Cardiac muscle cell (in vitro differentiated cells and primary cell): ENCODE measurements at places on chromosomes 11 and 22.

DNA sequence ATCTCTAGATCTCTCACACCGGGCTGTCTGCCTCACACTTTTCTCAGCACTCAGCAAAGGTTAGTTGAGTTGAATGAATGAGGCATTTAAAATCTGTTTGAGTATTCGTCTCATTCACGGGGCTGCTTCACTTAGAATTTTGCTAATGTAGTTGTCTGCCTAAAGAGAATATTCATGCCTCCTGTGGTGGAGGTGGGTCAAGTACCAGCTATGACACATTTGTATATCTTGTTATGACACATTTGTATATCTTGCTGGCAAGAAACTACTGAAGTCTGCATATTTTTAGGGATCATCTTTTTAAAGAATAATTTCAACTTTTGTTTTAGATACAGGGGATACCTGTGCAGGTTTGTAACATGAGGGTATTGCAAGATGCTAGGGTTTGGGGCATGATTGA is 43.1 kb downstream of the LDLRAD3 start:
- DNase-seq, result no peak

DNA sequence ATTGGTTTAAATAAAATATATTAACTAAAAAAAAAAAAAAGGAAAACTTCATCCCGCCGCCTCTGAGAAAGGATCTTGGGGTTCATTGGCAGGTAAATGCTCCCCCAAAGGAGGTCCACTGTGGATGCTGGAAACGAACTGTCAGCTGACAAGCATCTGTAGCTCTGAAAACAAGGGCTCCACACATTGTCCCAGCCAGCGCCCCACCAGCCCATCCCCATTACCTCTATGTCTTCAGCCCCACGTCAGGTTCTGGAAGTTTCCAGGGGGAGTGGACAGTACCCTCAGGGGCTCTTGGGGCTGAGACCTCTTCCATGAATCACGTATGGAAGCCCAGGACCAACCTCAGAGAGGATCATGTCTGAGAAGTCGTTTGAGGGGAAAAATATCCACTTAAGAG is 66.4 kb upstream of the WNT7B start:
- no peak for DNase-seq

GRCh38 chr11:70882716-70883085 is 369.7 kb downstream of the SHANK2 start:
- DNase-seq, result no peak

DNA sequence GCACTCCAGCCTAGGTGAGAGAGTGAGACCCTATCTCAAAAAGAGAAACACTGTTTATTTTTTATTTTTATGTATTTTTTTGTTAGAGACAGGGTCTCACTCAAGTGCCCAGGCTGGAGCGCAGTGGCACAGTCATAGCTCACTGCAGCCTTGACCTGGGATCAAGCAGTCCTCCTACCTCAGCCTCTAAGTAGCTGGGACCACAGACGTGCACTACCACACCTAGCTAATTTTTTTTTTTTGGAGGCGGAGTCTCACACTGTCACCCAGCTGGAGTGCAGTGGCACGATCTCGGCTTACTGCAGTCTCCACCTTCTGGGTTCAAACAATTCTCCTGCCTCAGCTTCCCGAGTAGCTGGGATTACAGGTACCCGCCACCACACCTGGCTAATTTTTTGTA is 6.4 kb downstream of the RBX1 start:
- DNase-seq, result no peak

DNA sequence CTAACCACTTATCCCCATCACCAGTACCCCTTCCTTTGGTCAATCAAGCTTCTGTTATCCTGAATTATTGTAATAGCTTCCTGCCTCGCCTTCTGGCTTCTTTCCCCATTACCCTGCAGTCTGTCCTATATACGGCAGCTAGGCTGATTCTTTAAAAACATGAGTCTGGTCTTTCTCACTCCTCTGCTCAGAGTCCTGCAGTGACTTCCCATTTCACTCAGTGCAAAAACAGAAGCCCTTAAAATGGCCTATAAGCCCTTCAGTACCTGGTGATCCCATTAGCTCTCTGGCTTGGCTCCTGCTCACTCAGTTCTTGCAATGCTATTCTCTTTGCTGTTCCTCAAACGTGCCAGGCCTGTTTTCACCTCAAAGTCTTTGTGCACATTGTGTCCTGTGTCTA is 58.4 kb downstream of the JRKL start:
- DNase-seq, result peak; percentile 53

- no peak for DNase-seq
Measured at GRCh38 chr22:43570531-43571165, 158.8 kb downstream of the MPPED1 start.

DNA sequence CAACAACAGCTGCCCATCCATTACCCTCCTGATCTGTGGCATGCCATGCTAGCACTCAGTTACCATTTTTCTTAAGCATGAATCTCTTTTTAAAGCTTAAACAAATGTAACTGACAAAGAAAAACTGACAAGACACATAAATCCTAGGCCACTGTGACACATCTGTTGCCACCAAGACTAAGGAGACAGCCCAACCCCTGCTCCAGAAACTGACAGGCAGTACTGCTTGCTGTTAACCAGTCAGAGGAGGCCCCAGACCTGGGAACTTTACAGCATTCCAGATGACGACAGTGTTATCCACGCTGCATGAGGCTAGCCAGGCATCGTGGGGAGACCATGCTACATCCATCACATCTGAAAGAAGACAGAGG is 33.8 kb downstream of the HIRA start:
- DNase-seq, result no peak

GRCh38 chr11:17572359-17572690 is 25.3 kb downstream of the OTOG start:
- DNase-seq, result no peak

DNA sequence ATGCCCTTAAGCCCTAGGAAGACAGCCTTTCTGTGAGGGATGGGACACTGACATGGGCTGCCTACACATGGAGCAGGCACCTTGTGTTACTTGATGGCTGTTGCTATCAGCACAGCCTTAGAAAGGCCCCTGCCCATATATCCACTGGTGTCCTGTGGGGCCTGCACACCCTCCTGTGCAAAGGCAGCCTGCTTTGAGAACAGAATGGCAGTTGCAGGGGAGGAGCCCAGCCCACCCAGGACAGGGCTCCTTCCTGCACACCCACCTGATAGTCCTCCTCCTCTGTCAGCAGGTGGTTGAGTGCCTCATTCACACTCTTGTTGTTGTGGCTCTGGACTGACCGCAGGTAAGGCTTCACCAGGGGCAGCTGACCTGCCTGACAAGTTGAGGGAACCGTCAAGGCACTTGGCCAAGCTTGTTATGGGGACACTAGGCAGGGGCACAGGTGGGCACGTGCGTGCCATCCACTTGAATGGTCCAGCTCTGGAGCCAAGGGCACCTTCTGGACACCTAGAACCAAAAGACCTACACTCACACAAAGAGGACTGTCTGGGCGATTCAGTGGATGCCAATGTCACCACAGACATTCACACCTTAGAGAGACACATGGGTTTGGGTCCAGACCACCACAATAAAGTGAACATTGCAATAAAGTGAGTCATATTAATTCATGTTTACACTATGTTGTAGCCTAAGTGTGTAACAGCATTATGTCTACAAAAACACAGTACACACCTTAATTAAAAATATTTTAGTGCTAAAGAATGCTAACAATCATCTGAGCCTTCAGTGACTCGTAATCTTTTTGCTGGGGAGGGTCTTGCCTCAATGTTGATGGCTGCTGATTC is 9.4 kb upstream of the SLC25A1 start:
- no peak for DNase-seq

GRCh38 chr11:75498556-75499255 is 27.0 kb downstream of the GDPD5 start:
- DNase-seq, result no peak

GRCh38 chr11:28108958-28109357 is 770 bp downstream of the METTL15 start:
- DNase-seq, result no peak

- no peak for DNase-seq
Measured at GRCh38 chr11:93074352-93074751, 104.9 kb downstream of the MTNR1B start.

- DNase-seq, result no peak
Measured at GRCh38 chr11:64619196-64619595, 28.2 kb downstream of the SLC22A12 start.
